ENCODE measurements at places on chromosomes 6 and 20. TPM values are rescaled to one million over a fixed set of nuclear protein-coding genes. Genes with fewer than 3 reads are reported as not detected.
A peak's percentile ranks its signal among the peaks of the same experiment; 100 is the strongest.

- DNase-seq: no peak
Observed at GRCh38 chr20:50353289-50353961, 156.8 kb upstream of the PTPN1 start.

JPH2 gene
- total RNA-seq: 1.7 TPM

DNA sequence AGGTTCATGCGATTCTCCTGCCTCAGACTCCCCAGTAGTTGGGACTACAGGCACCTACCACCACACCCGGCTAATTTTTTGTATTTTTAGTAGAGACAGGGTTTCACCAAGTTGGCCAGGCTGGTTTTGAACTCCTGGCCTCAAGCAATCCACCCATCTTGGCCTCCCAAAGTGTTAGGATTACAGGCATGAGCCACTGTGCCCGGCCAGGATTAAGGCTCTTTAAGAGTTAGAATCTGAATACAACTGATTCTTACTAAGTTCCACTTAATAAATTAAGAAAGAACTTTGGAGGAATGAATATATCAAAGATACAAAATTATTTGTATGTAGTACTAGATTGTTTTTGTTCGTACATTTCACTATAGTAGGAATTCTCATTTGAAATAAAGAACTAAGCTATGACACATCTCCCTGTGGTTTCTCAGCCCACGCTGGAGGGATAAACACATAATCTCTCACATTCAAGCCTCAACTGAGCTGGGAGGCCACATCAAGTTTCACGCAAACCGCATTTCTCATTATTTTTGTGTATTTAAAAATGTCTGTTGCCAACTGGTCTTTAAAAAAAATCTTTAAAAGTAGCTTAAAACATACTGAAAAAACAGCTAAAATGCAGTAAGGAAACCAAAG is 34.2 kb downstream of the DTNBP1 start:
- no peak for DNase-seq

- no peak for DNase-seq
Observed at GRCh38 chr6:168468045-168468444, 27.1 kb downstream of the SMOC2 start.

- DNase-seq: no peak
Observed at GRCh38 chr6:169397684-169398083, 144.0 kb upstream of the THBS2 start.

NRSN1 gene
- not detected for total RNA-seq

- no peak for DNase-seq
Observed at GRCh38 chr6:131745476-131745875, 34.7 kb upstream of the CTAGE9 start.

- DNase-seq: no peak
Observed at GRCh38 chr6:126947070-126947469, 171.4 kb upstream of the RSPO3 start.

DNA sequence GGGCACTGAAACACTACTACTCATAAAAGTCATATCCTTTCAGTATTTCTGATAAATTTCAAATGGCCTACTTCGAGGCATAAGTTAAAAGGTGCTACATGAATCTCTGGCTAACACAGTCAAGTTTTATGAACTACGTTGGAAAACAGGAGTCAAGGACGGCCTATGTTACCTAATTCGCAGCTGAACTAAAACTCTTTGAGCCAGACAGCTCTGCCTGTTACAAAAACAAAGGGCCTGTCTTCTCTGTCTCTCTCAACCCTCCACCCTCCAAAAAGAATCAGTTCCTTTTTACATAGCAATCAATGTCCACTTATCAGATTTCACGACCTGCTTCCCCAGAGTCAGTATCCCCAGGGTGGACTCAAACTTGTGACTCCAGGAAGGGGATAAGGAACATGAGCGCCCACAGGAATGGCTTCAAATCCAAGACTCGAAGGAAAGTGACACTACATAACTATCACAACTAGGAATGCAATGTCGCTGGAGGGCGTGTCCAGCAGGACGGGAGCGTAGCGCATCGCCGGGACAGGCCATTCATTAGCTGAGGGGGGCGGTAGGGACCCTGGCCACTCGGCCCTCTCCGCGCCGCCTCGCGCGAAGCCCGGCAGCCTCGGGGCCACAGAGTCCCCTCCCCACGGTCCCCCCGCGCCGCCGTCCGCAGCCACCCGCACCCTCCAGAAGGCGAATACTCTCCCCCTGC is 591 bp downstream of the IBTK start:
- peak; percentile 50 for DNase-seq

DNA sequence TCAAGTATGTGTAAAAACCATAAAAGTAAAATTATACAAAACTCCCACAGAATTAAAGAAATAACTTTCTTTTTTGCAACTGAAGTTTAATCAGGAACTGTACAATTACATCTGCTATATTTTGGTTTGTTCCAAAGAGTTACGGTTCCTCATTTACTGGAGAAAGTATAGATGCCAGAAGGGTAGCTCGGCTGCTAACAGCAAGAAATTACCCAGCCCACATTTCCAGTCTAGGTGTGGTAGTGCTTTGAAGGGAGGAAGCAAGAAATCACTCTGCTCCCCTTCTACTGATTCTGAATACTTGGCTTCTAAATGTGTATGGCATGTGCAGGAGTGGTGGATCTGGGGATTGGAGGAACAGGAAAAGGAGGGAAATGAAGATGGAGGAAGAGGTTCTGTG is 441.3 kb downstream of the CDC5L start:
- DNase-seq: no peak

WFDC12 gene
- total RNA-seq: not detected

- no peak for DNase-seq
Observed at GRCh38 chr20:48738094-48738398, 89.8 kb downstream of the PREX1 start.

GRCh38 chr6:81023709-81024108 is 728.8 kb downstream of the TENT5A start:
- no peak for DNase-seq

DNA sequence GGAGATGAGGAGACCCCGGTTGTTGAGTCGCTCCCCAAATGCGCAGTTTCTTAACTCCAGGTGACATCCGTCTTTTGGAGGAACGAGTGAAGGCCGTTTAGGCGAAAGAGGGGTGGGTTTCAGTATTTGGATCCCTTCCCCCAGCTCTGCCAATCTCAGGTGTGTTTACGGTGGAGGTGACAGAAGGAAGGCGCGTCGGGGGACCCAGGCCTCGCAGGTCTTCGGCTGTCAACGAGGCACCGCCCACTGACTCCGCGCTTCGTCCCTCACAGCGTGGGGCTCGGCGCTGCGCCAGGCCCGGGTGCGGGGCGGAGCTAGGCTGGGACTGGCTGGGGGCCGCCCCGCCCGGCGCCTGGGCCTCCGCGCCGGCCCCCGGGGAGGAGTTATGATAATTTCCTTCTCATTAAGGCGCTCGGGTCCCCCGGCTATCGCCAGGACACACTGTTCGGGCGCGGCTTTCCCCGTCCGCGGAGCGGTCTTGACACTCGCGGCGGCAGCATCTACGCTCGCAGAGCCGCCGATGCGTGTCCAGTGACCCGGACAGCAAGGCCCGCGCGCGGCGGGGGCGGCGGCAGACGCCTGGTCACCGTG is at the start of gene TFAP2C:
Gene TFAP2C, plus strand, starts transcription at position 434 of the 591 bp plus-strand sequence. CDS start 239 bp downstream, outside the sequence.
- peak; percentile 84 for DNase-seq

HSF2 gene
- total RNA-seq: 18.8 TPM

DNA sequence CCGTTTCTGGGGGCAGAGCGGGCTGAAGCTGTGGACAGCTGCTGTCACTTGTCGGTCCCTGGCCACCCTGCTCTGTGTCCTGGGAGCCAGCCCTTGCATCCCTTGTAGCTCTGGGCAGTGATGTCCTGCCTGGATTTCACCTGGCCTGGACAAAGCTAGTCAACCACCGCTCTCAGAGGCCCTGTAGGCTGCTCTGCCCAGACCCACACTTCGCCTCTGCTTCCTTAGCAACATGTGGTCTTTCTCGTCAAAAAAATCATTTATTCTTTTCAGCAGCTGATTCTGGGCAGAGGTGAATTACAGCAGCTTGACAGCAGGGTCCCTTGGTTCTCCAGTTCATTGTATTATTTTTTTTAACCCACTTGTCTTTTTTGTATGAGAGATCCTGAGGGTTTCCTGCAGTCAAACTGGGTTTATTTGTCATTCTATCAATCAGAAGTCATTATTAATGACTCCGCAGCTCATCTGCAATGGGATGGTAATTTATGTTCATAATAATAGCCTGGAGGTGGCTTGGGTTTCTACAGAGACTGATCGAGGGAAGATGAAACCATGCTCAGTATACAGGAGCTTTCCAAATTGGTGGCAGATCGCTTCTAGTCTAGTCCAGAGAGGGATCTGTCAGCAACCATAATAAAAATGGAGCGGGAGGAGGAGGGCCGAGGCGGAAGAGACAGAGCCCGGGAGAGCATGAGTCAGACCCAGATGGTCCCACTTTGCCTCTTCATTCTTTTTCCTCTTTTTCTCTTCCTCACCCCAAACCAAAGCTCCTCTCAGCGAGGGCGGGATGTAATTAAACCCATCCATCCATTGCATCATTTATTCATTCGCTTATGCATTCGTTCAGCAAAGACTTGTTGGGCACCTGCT is 22.4 kb downstream of the EDN3 start:
- DNase-seq: no peak

DNA sequence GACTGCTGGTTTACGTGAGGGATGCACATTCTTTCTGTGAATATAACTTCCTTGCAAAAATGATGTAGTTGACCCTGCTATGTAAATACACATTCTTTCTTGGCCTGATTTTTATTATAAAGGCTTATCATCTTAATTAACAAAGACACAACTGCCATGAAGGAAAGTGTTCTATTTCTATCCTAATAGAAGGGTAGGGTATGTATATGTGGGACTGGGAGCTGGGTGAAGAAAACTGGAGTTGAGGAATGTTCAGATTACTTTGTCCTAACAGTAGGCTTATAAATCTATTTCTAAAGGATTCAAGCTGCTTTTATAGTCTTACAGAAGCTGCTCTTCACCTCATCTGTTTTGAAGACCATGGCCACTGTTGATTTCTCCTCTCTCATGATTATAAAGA is 76.5 kb upstream of the RGS17 start:
- DNase-seq: no peak

GRCh38 chr6:5525209-5525608 is 263.9 kb downstream of the FARS2 start:
- no peak for DNase-seq

PTPRT gene
- total RNA-seq: not detected

DNA sequence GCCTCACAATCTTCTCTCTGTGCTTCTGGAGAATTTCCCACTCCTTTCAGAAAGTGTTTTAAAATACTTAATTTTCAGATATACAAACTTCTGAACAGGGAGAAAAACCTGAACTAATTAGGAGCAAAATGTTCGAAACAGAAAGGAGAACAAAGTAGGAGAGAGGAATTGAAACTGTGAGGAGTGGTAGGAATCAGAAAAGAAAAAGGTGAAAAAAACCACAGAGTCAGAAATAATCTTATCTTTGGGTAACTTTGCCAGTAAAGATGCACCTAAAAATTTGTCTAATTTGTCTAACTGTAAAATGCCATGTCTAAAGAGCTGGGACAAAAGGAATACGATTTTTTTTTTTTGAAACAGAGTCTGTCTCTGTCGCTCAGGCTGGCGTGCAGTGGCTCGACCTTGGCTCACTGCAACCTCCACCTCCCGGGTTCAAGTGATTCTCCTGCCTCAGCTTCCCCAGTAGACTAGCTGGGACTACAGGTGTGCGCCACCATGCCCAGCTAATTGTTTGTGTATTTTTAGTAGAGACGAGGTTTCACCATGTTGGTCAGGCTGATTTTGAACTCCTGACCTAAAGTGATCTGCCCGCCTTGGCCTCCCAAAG is 4.7 kb upstream of the RIPOR2 start:
- DNase-seq: no peak

DNA sequence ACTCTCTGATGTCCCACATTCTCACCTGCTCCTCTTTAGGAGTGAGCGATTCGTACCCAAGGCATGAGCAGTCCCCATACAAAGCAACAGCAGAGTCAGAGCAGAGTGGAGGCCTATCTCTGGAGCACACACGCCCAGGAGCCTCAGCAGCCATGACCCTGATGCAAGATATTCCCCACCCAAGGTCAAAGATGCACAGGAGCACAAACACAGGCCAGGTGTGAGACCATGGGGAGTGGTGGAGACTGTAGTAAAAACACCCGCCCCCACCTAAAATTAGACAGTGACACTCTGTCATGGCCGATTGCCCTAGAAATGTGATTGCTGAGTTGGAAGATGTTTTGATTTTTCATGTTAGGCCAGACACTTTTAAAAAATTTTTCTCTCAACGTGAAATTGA is 21.4 kb downstream of the RRBP1 start:
- no peak for DNase-seq

DNA sequence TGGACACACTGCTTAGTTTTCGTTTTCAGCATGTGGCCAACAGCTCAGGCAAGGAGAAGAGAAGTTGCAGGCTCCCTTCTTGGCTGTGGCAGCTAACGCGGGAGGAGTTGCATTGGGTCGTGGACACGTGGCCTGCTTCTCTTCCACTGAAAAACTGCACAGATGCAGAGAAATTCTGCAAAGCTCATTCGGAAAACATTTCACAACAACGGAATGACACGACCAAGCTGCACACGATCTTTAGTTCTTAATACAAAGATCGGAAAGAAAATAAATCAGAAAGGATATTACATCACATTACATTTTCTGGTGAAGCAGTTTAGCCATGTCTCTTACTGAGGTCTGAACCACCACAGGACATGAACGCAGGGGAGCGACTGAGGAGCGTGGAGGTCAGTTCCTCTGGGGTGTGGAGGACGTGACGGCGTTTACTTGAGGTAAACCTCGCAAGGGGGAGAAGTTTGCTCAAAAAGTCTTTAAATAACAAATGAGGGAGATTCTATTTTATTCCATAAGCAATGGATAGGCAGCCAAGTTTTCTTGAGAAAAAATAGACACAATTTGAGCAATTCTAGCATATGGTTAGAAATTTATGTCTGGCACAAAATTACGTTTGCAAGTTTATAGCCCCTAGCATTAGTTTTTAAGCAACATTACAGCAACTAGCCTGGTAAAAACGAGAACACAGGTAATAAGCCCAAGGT is 178.3 kb downstream of the THBS2 start:
- no peak for DNase-seq

GRCh38 chr6:142635130-142635529 is 309.8 kb downstream of the HIVEP2 start:
- no peak for DNase-seq

CRIP3 gene
- total RNA-seq: not detected

GRCh38 chr6:81436990-81437389 is 315.5 kb downstream of the TENT5A start:
- no peak for DNase-seq

GRCh38 chr20:43903953-43904826 is 10.5 kb upstream of the TOX2 start:
- DNase-seq: no peak
